ENCODE measurements at places on chromosomes 4 and X.

DNA sequence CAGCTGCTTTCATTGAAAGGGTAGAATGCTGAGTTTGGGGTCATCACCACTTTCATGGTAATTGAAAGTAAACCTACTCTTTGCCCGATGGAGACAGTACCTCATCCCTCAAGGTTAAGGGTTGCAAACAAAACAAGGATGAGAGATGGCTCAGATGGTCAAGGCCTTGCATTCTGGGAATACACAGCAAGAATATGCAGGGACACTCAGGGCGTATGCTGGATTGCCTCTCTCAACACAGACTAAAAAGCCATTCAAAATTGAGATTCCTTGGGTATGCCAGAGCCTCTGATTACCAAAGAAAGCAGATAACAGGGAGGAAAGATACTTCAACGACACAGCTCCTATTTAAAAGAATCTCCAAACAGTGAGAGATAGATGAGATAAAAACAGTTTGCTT lies 310.4 kb downstream of the ARAP2 start:
- no peak for DNase-seq

GRCh38 chr4:102411408-102411807 lies 66.1 kb upstream of the SLC39A8 start:
- DNase-seq = no peak

DNA sequence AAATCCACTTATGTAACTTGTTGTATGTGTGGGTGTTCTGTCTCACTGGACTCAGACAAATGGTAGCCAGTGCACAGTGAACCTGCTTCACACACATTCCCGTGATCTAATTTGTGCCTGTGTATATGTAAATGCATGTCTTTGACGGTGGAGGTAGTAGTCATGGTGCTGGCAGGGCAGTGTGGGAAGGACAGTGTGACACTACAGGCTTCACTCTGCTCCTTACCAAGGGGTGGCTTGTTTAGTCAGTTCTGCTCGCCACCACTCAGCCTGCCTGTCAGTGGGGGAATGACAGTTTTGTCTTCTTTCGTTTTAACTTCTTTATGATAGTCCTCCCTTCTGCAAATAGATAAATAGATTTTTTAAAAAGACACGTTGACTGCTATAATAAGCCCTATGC lies 17.7 kb upstream of the PAQR3 start:
- no peak for DNase-seq

DNA sequence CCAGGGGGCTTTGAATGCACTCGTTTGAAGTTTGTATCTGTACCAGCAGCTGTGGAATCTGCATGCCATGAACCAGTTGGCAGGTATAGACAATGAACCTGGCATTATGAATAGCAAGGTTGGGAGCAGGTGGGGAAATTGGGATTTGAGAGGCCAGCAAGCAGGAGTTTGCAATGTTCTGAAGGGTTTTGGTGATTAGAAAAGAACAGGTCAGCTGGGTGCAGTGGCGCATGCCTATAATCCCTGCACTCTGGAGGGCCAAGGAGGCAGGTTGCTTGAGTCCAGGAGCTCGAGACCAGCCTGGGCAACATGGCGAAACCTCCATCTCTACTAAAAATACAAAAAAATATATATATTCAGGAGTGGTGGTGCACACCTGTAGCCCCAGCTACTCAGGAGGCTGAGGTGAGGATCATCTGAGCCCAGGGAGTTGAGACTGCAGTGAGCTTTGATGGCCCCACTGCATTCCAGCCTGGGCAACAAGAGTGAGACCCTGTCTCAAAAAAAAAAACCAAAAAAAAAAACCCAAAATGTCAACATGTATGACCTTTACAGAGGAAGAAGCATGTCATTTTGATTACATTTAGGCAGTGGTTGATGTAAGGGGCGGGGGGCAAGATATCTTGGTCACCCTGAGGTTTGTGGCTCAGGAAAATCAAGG lies 63.9 kb downstream of the TSC22D3 start:
- DNase-seq = no peak

DNA sequence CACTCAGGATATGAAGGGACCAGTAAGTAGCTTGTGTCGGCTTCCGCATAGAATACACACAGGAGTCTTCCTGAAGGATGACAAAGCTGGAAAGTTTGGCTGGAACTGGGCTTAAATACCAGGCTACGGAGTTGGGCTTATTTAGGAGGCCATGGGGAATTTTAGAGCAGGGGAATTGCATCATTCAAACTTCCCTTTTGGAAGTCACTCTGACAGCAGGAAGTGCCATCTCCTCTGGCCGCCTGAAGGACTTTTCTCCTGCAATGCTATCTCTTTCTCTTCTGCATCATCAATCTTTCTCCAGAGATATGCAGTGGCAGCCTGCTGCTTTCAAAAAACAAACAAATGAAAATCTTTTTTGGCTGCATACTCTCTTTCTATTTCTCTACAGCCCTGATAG lies 48.4 kb upstream of the PAK3 start:
- no peak for DNase-seq

- no peak for DNase-seq
Observed at GRCh38 chrX:97616883-97617530, 733.3 kb downstream of the RPA4 start.

- no peak for DNase-seq
Observed at GRCh38 chrX:28946846-28947245, 359.6 kb downstream of the IL1RAPL1 start.

- no peak for DNase-seq
Observed at GRCh38 chr4:48491514-48492176, 1.6 kb downstream of the ZAR1 start.

- DNase-seq = no peak
Observed at GRCh38 chr4:140096921-140097320, 57.1 kb downstream of the MAML3 start.

DNA sequence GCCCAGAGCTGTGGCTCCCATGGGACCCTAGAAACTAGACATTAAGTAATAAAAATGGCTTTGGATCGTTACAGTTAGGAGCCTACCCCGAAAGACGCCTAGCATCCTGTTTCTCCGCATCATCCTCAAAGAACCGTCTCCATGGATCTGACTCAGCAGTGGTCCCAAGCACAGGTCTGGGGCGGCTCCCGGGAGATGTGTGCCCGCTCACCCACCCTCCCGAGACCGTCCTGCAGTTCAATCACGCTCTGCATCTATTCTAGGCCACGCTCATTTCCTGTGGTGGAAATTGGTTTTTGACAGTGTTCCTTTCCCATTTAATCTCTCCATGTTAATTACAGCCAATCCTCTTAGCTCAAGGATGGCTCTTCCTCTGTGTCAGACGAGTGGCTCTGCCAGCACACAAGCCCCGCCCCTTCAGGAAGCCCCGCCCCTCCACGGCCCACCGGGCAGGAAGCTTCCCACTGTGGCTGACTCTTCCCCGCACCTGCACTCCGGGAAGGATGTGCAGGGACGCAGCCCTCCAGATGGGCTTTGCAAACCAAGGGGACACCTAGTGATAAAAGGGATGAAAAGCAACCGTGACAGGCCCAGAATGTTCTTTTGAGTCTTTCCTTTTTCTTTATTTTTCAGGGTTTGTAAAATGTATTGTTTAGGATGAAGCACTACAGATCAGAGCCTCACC lies 34.5 kb upstream of the HELT start:
- peak; percentile 4 for DNase-seq

- no peak for DNase-seq
Observed at GRCh38 chrX:56796641-56797395, 67.8 kb downstream of the NBDY start.

DNA sequence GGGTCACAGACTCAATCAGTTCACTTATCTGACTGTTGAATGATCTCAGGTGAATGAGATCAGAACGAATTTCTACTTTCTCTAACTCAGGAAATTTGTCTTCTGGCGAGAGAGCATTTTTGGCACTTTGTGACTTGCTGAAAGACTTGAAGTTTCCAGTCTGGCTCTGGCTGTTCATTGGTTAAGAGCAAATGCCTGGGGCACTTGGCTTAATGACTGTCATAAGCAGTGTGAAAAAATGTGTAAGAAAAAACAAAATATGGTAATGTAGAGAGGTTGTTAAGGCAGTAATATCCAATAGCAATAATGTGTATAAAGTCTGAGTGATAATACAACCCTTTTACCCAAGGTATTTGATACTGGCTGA lies 71.3 kb upstream of the PGRMC2 start:
- no peak for DNase-seq

- no peak for DNase-seq
Observed at GRCh38 chrX:153590961-153591956, 7.7 kb downstream of the CCNQ start.

DNA sequence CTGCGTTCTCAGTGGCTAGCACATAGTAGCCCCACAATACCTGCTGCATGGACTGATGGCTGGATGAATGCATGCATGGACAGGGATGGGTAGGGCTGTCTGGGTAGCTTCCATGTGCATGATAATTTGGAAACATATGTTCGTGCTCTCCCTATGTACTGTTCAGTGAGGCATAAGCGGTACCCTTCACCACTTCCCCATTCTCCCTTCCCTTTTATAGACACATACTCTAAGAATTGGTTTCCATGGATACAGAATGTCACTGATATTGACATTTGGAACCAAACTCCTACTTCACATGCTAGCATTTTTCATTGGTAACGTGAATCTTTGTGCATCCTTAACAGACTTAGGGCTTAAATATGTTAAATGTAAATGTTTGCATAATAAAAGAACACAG lies 20.4 kb downstream of the USP46 start:
- DNase-seq = no peak

DNA sequence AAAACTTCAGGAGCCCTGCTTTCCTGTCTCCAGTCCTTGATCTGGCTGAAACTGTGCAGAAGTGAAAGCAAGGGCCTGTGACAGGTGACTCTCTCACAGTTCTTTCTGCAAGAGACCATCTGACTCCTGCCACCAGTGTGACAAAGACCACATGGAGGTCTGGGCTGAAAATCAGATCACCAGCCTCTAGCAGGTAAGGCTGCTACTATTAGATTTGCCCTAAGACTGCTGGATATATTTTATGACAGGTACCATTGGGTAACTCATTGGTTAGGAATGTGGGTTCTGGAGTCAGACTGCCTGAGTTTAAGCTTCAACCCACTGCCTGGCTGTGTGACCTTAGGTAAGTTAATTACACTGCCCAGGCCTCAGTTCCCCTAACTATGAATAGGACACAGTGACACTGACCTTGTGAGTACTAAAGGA lies 163.3 kb upstream of the SLC7A11 start:
- no peak for DNase-seq

- no peak for DNase-seq
Observed at GRCh38 chr4:175657571-175657970, 154.5 kb downstream of the GPM6A start.

GRCh38 chr4:102625232-102625930 lies 124.2 kb downstream of the NFKB1 start:
- no peak for DNase-seq

DNA sequence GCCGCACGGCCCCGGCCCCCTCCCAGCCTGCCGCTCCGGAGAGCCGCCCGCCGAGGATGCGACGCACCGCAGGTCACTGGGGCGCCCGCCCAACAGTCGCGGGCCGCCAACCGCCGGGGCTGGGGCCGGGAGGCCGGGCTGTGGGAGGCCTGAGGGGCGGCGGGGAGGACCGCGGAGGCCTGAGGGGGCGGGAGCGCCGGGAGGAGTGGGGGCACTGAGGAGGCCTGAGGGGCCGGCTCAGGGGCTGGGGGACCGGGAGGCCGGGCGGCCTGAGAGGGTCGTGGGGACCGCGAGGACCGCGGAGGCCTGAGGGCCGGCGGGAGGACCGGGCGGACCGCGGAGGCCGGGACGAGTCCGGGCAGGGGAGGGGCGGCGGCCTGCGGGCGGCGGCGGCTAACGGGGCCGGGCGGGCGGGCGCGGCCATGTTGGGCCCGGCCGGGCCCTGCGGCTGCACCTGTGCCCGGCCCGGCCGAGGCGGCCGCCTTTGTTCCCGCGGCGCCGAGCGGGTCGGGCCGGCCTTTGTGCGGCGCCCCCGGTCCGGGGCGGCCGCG lies 353 bp downstream of the NSD2 start:
- DNase-seq = no peak

GRCh38 chr4:150176547-150176946 lies 98.3 kb downstream of the DCLK2 start:
- DNase-seq = no peak

- DNase-seq = no peak
Observed at GRCh38 chr4:54863571-54864255, 206.0 kb downstream of the KIT start.

DNA sequence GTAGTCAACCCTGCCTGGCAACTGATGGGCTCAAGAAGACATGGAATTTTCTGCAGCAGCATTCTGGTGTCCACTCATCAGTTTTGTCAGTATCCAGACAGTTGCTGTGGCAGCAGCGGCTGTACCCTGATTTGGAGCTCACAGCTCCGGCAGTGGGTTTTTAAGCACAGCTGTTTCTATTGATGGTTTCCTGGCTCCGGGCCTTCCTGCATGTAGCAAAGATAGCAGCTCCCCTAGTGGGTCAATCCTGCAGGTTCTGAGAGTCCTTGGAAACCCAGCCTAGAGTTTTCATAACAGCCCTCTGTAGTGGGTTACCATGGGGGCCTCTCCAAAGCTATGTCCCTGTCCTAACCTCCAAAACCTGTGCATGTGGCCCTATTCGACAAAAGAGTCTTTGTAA lies 84.0 kb upstream of the ATP6AP2 start:
- DNase-seq = no peak

DNA sequence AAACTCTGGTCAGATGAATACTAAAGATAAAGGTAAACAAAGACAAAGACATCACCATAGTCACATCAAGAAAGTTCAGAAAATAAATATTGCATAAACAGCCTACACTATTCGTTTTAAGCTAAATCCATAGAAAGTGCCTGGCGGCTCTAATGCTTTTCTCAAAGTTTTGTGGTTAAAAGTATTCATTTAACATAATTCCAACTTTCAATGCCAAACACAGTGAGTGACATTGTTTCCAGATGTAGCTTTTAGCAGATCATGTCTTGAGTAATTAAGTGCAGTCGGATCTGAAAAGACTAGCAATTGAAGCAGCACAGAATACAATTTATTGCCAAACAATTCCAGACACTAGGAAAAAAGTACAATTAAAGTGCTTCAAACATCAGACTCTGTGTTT lies 287.1 kb upstream of the ADGRL3 start:
- no peak for DNase-seq

GRCh38 chrX:8847360-8847759 lies 46.2 kb upstream of the FAM9A start:
- DNase-seq = no peak

DNA sequence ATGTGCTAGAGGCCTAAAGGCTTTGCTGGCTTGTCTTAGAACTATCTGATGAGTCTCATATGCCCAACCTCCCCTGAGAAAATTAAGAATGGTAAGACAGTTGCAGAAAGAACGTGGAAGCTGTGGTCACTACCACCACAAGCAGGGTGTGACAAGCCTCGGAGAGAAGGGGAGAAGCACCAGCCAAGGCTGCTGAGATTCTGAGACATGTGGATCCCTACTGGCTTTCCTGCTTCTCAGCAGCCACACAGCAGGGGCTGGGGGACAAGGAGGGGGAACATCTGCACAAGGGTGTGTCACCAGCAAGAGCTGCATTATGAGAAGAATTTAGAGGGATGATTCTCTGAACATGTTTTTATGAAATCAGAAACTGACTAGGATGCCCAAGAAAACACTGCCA lies 19.4 kb downstream of the TAPT1 start:
- no peak for DNase-seq

DNA sequence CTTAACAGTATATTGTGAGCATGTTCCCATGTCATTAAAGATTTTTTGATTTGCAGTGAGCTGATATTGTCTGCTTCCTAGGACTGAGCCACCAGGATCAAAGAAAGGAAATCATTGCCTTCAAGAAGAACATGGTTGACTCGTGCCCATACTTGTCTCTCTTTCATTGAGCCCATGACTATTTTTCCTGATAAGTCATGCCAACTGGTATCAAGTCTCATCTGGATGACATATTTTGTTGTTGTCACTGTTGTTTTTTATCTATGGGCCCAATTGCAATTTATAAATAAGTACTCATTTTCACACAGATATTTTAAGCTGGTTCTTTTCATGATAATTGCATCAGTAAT lies 10.2 kb upstream of the RHOH start:
- DNase-seq = no peak

Data from SW 1271 (cell line).